ENCODE measurements at places on chromosomes 3 and 15. TPM values are rescaled to one million over a fixed set of nuclear protein-coding genes. Genes with fewer than 3 reads are reported as not detected.

- H3K36me3 ChIP-seq, result no peaks in the 10 kb centered on the region
- H3K4me1 ChIP-seq, result no peaks in the 10 kb centered on the region
- no peaks in the 10 kb centered on the region for H3K27me3 ChIP-seq
- H3K27ac ChIP-seq, result no peak overlapping the region
- H3K4me3 ChIP-seq, result no peak overlapping the region
These were observed 99.2 kb upstream of the TRPM1 start for GRCh38 chr15:31200735-31201151.

Gene POTEB2
- total RNA-seq, result not detected

DNA sequence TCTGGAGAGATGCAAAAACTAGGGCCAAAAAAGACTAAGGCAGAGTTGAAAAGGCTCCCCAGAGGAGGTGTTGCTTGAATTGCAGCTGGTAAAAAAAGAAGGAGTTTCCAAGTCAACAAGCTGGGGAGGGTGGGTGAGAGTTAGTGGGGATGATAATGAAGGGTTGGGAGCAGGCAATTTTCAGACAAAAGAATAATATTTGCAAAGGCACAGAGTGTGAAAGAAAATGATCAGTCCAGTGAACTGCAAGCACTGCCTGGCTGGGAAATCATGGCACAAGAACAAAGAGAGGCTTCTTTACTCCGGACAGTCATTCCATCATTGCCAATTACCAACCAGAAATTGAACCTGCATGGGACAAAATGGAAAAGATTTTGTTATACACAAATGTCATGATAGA lies 42.2 kb downstream of the C3orf85 start:
- H3K4me3 ChIP-seq, result no peak overlapping the region
- no peaks in the 10 kb centered on the region for H3K27me3 ChIP-seq
- peak overlapping the region; percentile 24 for H3K27ac ChIP-seq
- H3K4me1 ChIP-seq, result no peaks in the 10 kb centered on the region
- no peaks in the 10 kb centered on the region for H3K36me3 ChIP-seq
- DNase-seq, result no peak

Gene MELTF
- total RNA-seq, result 29.3 TPM

Gene GOLGA8T
- total RNA-seq, result not detected

Gene SOX14
- not detected for total RNA-seq

Gene RBPMS2
- 9.3 TPM for total RNA-seq

Gene KLHL40
- not detected for total RNA-seq

Gene GOLGA8M
- total RNA-seq, result not detected

DNA sequence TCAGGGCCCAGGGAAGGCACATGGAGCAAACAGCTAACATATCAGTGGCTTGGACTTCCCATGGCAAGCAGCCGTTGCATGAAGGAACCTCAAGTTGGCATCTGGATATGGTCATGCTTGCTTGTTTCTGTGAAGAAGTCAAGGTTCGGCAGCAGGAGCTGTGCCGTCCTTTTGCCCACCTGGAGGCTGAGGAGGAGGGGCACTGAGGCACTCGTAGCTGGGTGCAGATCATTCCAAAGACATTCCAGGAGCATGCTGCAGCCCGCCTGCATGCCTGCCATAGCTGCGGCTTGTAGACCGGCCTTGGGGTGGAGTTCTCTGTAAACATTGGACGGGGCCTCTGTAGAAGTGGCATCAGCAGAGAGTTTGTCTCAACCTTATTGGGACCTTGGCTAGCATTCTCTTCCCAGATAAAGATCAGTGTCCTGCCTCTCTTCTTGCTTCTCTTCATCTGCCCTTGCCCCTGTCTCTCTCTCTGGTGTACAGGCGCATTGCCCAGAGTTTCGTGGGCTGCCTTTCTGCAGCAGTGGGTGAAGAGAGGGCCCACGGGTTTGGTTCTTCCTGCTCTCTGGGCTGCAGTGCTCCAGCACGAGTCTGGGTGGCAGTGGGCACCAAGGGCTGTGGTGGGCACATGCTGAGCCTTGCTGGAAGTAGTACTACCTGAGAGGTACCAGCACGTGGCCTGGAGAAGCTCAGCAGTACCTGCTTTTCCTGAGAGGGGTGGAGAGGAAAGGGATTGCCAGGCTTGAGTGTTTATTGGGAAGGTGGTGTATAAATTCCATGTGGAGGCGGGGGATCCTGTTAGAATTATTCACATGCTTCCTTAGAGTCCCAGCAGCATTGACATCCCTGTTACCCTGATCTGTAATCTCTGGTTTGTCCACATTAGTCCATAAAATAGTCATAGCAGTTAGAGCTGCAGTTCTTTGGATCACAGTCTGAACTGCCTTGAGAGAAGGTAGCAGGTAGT lies 49.4 kb downstream of the CHCHD6 start:
- DNase-seq, result peak; percentile 76
- H3K4me1 ChIP-seq, result peaks cover 64% of the 10 kb centered on the region
- no peak overlapping the region for H3K4me3 ChIP-seq
- peak overlapping the region; percentile 92 for H3K27ac ChIP-seq
- no peaks in the 10 kb centered on the region for H3K27me3 ChIP-seq

DNA sequence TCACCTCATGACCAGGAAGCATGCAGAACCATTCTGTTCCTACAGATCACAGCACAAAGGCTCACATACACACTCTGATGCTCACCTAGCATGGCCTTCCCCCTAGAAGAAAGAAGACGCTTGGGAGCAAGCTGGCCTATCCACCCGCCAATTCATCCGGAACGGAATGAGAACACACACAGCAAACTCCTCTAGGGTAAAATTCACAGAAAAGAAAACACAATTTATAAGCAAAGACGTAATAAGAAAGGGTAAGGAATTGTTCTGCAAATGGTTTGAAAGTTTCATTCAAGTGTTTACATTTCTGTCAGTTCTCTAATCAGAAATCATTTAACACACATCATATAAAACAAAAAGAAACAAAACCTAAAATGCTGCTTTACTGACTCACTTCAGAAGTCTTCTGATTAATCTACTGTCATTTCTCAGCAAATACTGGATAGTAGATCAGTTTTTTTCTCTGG lies 218.1 kb downstream of the OSBPL10 start:
- DNase-seq, result no peak
- H3K27me3 ChIP-seq, result no peaks in the 10 kb centered on the region
- H3K4me3 ChIP-seq, result no peak overlapping the region
- no peaks in the 10 kb centered on the region for H3K36me3 ChIP-seq
- H3K4me1 ChIP-seq, result no peaks in the 10 kb centered on the region
- H3K27ac ChIP-seq, result no peak overlapping the region

Gene FNDC3B
- 59.8 TPM for total RNA-seq

Gene RASGRP1
- 7.3 TPM for total RNA-seq

DNA sequence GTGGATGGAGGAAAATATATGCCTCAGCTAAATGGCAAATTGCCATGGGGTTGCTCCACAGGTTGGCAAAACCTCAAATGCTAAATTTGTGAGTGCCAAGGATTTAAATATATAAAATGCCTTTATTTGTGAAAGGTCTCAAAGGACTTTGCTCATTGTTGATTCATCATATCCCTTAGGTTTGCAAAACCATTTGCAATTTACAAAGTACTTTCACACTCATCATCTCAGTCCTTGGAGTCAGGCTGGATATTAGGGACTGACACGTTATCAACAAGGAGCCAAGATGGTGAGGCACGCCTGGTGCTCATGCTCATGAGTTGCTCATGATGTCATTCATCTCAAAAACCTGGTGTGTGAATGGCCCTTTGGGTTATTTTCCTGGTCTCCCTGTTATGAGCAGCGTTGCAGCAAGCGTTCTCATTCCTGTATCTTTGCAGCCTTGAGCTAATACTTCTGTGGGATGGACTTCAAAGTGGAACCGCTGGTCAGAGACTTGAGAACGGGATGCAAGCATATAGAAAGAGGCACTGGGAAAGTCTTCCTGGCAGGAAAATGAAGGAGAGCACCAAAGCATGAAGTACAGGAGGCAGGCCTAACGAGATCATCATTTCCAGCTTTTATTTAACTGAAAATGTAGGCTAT lies 66.0 kb downstream of the MYO1E start:
- peaks cover 6% of the 10 kb centered on the region for H3K4me1 ChIP-seq
- no peaks in the 10 kb centered on the region for H3K27me3 ChIP-seq
- H3K27ac ChIP-seq, result no peak overlapping the region
- H3K4me3 ChIP-seq, result no peak overlapping the region
- DNase-seq, result no peak

Gene FOXB1
- total RNA-seq, result not detected

Gene HCLS1
- total RNA-seq, result 0.45 TPM

Gene DPP8
- 22.9 TPM for total RNA-seq

DNA sequence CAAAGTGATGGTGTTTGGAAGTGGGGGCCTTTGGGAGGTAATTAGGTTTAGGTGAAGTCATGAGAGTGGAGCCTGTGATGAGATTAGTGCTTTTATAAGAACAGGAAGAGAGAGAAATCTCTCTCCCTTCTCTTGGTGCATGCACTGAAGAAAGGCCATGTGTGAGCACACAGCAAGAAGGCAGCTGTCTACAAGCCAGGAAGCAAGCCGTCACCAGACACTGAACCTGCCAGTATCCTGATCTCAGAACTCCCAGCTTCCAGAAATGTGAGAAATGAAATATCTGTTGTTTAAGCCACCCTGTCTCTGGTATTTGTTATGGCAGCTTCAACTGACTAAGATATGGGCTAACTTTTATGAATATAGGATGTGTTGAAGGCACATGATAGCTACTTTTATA lies 72.6 kb downstream of the REC114 start:
- no peaks in the 10 kb centered on the region for H3K27me3 ChIP-seq
- no peak overlapping the region for H3K27ac ChIP-seq
- no peaks in the 10 kb centered on the region for H3K36me3 ChIP-seq
- no peak overlapping the region for H3K4me3 ChIP-seq
- no peaks in the 10 kb centered on the region for H3K4me1 ChIP-seq

DNA sequence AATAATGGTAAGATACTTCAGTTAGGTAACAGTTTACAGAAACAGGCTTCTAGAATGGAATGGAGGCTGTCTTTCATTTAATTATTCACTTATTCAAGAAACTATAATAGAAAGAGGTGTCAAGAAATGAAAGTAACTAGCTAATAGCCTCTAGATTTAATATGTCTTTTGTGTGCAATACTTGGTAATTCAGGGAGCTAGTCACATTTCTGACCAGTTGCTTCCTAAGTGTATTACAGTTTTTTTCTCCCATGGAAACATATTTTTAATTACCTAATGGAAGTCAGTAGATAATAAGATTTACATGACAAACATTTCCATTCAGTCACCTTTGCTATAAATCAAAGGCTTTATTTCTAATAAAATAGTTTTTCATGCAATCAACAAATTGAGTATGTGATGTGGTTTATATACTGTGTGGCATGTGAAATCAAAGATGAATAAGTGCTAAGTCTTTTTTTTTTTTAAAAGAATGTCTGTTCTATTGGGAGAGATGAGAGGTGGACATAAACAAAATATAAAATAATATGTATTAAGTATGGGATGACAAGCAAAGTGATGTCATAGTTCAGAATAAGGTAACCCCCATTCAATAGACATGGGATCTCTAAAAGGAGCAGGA lies 985.7 kb downstream of the SQOR start:
- H3K36me3 ChIP-seq, result no peaks in the 10 kb centered on the region
- H3K27me3 ChIP-seq, result no peaks in the 10 kb centered on the region
- no peak for DNase-seq
- H3K4me1 ChIP-seq, result no peaks in the 10 kb centered on the region
- no peak overlapping the region for H3K27ac ChIP-seq

DNA sequence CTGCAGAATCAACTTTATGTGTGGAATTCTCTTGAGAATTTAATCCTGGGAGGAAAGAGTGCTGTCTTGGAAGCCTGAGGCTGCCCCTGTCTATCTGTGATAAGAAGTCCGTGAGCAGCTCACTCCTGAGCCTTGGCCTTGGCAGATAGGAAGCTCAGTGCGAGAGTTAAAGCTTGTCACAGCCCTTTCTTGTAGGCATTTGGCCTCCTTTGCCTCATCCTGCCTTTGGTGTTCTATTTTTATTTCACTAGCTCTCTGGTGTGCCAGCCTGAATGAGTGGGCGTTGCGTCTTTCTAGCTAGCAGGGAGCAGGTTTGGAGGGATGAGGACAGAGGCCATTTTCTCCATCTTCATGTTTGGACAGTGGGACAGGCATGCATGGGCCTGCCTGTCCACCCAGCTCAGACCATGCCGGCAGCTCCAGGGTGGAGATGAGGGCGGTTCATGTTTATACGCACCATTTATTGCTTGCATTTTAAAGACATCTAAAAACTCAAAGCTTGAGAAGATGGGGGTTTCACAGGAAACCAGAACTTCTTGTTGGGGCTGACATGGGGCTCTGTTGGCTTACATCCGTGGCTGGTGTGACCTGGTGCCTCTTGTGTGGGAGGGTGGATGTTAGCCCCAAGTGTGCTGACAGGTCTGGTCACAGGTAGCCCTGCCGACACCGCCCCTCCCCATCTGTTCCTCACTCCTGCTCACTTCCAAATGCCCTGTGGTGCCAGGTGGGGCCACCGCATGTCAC lies 29.8 kb downstream of the IRAK2 start:
- no peak for DNase-seq
- H3K4me3 ChIP-seq, result no peak overlapping the region
- H3K36me3 ChIP-seq, result peaks cover 1% of the 10 kb centered on the region
- peak overlapping the region; percentile 76 for H3K27ac ChIP-seq

DNA sequence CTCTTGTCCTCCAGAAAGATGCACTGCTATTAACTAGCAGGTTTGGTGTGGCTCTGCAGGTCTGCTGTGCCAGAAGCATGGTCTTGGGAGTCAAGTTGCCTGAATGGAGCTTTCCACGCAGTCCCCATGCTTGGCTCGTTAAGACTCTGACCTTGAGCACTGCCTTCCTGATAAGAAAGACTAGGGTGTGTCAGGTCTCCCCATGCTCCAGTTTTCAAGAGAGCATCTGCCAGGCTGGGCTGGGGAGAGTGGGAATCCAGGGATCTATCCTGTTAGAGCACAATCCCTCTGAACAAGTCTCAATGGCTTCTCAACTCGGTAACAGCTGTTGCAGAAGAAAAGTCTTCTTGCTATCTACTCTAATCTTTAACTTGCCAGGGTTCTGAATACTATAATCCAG lies 98.2 kb downstream of the TJP1 start:
- peaks cover 13% of the 10 kb centered on the region for H3K4me1 ChIP-seq
- no peak overlapping the region for H3K4me3 ChIP-seq
- no peak for DNase-seq

GRCh38 chr3:79521221-79521848 lies 246.5 kb downstream of the ROBO1 start:
- H3K4me3 ChIP-seq, result no peak overlapping the region
- peak; percentile 48 for DNase-seq
- no peaks in the 10 kb centered on the region for H3K27me3 ChIP-seq
- H3K4me1 ChIP-seq, result no peaks in the 10 kb centered on the region

- no peaks in the 10 kb centered on the region for H3K27me3 ChIP-seq
- no peak for DNase-seq
- H3K4me3 ChIP-seq, result no peak overlapping the region
- H3K36me3 ChIP-seq, result no peaks in the 10 kb centered on the region
These were observed 156.4 kb downstream of the NTRK3 start for GRCh38 chr15:88100181-88100580.

Gene ADGRG7
- 4.2 TPM for total RNA-seq

- no peak overlapping the region for H3K27ac ChIP-seq
- no peaks in the 10 kb centered on the region for H3K27me3 ChIP-seq
- no peak for DNase-seq
- H3K36me3 ChIP-seq, result no peaks in the 10 kb centered on the region
- H3K4me3 ChIP-seq, result no peak overlapping the region
- no peaks in the 10 kb centered on the region for H3K4me1 ChIP-seq
These were observed 503.0 kb downstream of the EDEM1 start for GRCh38 chr3:5690490-5690889.

Gene WDR49
- 0.32 TPM for total RNA-seq

GRCh38 chr3:150635526-150635925 lies 32.4 kb downstream of the SELENOT start:
- no peak for DNase-seq
- no peaks in the 10 kb centered on the region for H3K4me1 ChIP-seq
- H3K36me3 ChIP-seq, result no peaks in the 10 kb centered on the region
- H3K27me3 ChIP-seq, result no peaks in the 10 kb centered on the region

GRCh38 chr3:188196232-188196990 lies 42.5 kb downstream of the LPP start:
- H3K4me1 ChIP-seq, result no peaks in the 10 kb centered on the region
- no peaks in the 10 kb centered on the region for H3K27me3 ChIP-seq
- H3K4me3 ChIP-seq, result no peak overlapping the region
- H3K27ac ChIP-seq, result peak overlapping the region; percentile 76
- no peak for DNase-seq

Gene DLEC1
- 0.35 TPM for total RNA-seq

Gene PGBD4
- total RNA-seq, result 1.5 TPM
